ENCODE measurements at places on chromosomes 6 and 20. TPM values are rescaled to one million over a fixed set of nuclear protein-coding genes. Genes with fewer than 3 reads are reported as not detected.

DNA sequence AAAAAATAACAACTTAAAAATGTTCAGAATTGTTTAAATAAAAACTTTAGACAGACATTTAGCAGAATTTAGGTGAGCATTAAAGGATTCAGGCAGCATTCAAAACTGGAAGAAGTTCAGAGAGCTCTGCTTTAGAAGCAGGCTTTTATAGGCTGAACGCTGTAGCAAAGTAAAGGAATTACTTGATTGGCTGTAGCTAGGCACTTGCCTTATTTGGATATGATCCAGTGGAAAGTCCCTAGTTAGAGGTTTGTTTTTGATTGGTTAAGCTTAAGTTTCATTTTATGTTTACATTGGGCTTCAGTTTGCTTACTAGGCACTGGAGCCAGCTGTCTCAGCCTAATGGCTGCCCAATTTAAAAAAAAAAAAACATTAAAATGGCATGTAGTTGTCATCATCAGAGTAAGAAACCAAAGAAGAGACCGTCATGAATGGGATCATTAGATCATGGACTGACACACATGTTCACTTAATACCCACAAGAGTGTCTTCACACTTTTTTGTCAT, 65.1 kb downstream of the CBFA2T2 start:
- DNase-seq = no peak

TRAPPC3L gene
- total RNA-seq = not detected

GRCh38 chr6:23319582-23319981, 750.2 kb downstream of the HDGFL1 start:
- DNase-seq = no peak

MAP3K4 gene
- 9.4 TPM for total RNA-seq

SNAP91 gene
- total RNA-seq = not detected

- DNase-seq = peak; percentile 57
Observed at GRCh38 chr6:107670792-107671199, 153.3 kb downstream of the SCML4 start.

STAU1 gene
- 91.1 TPM for total RNA-seq

TRERF1 gene
- 0.77 TPM for total RNA-seq

- no peak for DNase-seq
Observed at GRCh38 chr6:28794175-28795002, 129.4 kb downstream of the TRIM27 start.

METTL24 gene
- total RNA-seq = 1.0 TPM

GRCh38 chr6:79152269-79152737, 74.2 kb upstream of the PHIP start:
- no peak for DNase-seq

CENPW gene
- 1.2 TPM for total RNA-seq

GRCh38 chr6:35228481-35228880, 14.7 kb downstream of the SCUBE3 start:
- DNase-seq = no peak

- DNase-seq = no peak
Observed at GRCh38 chr6:39664173-39664572, 61.0 kb downstream of the KIF6 start.

SEMG1 gene
- total RNA-seq = not detected

TNXB gene
- 7.2 TPM for total RNA-seq

DNA sequence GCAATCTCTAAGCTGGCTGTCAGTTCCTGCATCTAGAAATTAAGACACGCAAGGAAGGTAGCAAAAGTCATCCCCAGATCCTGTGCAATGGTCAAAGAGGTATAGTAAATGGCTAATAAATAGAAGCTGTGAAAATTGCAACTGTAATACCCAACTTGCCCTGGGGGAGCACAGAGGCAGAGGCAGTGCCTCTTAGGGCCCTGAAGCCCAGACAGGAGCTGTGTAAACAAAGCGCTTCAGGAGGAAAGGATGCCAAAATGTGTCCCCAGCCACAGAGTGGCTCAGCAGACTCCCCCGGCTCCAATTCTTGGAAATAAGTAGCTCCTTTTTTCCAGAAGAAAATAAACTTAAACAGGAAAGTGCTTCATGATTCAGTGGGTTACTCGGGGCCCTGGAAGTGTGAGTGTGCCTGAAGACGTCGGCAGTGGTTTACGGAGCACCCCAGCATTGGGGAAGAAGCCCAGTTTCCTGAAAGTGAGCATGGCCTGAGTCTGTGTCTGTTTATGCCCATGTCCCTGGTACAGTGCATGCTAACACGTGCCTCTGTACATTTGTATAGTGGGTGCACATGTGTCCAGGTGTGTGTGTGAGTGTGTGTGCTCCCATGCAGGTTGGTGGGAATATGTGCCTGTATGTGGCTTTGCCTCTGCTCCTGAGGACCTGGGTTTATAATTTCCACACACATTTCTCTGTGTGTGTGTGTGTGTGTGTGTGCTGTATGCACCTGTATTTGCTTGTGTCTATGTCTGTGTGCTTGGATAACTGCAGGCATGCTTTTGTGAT, 246.7 kb downstream of the MAFB start:
- DNase-seq = no peak

CCNC gene
- 34.7 TPM for total RNA-seq

DNA sequence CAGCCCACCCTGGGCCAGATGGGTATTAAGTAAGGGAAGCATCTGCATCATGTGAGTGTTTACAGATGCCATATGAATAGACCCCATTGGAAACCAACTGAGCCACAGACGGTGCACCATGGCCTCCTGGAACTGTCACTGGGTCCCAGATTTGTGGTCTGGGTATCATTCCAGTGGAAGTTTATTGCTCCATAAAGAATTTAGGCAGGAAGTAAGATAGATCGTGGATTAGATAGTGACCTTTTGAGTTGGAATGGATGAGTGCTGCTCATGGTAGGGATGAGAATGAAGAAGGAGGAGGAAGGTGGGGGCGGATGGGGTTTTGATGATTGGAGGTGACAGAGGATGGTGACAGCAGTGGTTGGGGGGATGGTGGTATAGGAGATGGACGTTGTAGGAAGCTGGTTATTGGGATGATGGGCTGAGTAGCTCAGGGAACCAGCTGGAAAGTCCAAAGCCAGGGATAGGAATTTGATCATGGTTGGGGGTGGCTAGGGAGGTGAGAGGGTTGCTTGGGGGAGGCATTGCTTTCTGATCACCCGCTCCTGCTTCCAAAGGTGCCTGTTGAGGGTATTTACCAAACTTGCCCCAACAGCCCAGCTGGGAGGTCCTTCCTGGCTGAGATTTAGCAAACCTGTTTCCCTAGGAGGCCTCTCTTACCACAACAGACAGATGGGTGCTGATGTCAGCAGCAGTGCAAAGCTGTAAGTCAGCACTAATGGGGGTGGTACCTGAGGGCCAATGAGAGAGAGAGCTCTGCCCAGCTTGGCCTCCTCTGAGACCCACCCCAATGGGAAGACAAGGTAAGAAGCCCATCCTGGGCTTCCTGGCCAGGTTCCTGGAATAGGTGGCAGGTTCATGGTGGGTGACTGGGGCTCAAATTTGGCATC, 78.0 kb downstream of the VEGFA start:
- no peak for DNase-seq

PNLDC1 gene
- total RNA-seq = not detected

DNA sequence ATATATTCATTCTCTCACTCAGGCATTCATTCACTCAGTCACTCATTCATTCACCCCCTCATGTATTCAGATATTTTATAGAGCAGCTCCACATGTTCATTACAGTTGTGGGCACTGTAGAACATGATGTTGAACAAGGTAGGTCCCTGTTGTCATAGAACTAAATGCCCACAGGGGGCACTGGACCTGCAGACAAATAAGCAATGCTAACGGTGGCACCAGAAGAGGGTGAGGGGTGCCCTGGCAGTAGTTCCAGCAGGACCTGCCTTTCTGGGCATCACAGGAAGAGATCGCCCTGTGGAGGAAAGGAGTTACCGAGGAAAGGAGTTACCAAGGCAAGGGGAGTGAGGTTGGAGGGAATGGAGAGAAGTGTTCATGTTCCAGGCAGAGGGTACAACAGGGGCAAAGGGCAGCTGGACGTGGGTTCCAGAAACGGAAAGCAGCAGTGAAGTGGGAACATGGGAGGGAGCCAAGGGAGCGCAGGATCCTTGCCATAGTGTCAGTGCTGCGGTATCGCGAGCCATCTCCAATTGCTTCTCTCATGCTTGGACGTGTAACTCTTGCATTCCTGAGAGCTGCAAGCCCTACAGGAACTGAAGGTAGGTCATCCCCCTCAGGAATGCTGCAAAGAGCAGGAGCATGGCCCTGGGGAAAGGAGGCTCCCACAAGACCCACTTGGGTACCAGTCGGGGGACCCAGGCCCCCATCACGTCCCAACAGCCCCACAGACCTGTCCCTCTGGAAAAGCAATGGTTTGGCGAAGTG, 128.2 kb downstream of the EDN3 start:
- no peak for DNase-seq

GRCh38 chr6:117138920-117139319, 126.4 kb upstream of the VGLL2 start:
- no peak for DNase-seq

- no peak for DNase-seq
Observed at GRCh38 chr6:75546381-75546780, 52.8 kb upstream of the FILIP1 start.

CPNE5 gene
- 0.12 TPM for total RNA-seq

- no peak for DNase-seq
Observed at GRCh38 chr6:89775150-89775549, 44.4 kb downstream of the MDN1 start.

GRCh38 chr6:126696921-126697693, 357.2 kb downstream of the CENPW start:
- DNase-seq = peak; percentile 52

GRCh38 chr6:20058912-20059311, 153.4 kb downstream of the MBOAT1 start:
- no peak for DNase-seq

TNNC2 gene
- total RNA-seq = not detected

- peak; percentile 62 for DNase-seq
Observed at GRCh38 chr20:40683221-40683893, 5.7 kb downstream of the MAFB start.

GRCh38 chr6:112237066-112237465, 17.3 kb downstream of the LAMA4 start:
- DNase-seq = no peak

All from right lobe of liver (tissue), 6 donors.